Stimulated activated CD4-positive, alpha-beta T cell treated with anti-CD3 and anti-CD28 coated beads, TNF-alpha, amount 100 ng/mL, for 4 hours (primary cell): ENCODE measurements at places on chromosomes 16 and 17.
A peak's percentile ranks its signal among the peaks of the same experiment; 100 is the strongest.

DNA sequence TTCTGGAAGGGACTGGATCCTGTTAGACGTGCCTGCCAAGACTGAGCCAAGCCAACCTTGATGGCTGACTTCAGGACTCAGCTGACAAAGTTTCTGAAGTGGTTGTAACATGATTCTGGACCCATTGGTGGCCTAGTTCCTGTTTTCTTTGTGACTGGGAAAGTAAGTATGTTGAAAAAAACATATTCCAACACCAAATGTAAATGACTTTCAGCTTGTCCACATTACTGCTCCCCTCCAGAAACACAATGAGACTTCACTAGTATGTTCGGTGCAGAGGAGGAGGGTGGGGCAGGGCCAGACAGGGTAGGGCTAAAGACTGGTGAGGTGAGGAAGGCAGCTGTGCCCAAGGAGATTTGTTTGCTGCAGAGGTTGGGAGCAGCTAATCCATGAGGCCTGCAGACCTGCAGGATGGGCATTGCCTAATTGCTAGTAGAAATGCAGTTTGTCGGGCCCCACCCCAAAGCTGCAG, 26.4 kb downstream of the NMT1 start:
- no peak for DNase-seq

- DNase-seq: no peak
These were observed 72.1 kb upstream of the RCVRN start for GRCh38 chr17:9977180-9977575.

GRCh38 chr17:2723505-2723996, 12.0 kb upstream of the CLUH start:
- no peak for DNase-seq

DNA sequence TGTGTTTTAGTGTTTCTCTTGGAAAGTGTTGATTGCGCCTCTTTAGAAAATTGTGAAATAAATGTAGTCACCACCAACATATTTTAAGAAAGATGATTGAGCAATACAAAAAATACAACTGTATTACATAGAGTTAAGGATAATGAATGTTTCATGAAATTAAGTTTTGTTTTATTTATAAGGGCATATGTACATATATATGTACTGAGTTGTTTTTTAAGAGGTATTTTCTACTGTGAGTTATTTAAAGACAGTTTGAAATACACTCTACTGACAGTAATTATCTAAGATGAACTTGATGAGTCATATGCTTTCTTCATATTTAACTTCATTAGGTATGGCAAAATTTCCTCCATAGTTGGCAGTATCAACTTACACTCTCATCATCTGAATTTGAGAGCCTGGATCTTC, 411.7 kb downstream of the HS3ST3B1 start:
- DNase-seq: no peak

DNA sequence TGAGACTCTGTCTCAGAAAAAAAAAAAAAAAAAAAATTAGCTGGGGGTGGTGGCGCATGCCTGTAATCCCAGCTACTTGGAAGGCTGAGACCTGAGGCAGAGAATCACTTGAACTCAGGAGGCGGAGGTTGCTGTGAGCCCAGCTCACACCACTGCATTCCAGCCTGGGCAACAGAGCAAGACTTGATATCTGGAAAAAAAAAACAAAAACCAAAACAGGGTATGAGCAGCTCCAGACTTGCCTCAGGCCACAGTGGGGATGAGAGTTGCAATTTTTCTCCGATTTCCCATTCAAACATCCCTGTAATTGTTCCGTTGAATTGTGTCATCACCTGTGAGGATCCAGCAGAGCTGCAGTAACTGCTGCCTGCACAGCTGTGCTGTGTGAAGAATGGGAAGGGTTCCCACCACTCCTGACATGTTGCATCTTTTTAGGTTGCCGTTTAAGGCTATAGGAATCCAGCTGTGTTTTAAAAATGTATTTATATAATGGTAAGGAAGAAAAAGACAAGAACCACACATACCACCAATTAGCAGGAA, 150.0 kb downstream of the VPS53 start:
- DNase-seq: no peak

DNA sequence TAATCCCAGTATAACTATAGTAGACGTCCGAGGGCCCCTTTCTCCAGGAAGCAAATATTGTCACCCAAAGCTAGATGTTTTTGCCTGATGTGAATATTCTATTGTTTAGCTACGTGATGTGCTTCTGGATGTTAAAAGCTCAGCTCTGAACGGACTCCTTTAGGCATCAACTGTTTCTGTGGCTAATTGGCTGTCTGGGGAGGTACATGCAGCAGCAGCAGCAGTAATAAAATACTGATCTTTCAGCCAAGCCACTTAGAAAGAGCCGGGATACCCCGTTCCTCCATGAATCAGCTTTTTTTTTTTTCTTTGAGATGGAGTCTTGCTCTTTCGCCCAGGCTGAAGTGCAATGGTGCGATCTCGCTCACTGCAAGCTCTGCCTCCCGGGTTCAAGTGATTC, 43.0 kb downstream of the TRARG1 start:
- DNase-seq: no peak

- DNase-seq: no peak
These were observed 110.7 kb upstream of the IRX3 start for GRCh38 chr16:54397190-54397835.

DNA sequence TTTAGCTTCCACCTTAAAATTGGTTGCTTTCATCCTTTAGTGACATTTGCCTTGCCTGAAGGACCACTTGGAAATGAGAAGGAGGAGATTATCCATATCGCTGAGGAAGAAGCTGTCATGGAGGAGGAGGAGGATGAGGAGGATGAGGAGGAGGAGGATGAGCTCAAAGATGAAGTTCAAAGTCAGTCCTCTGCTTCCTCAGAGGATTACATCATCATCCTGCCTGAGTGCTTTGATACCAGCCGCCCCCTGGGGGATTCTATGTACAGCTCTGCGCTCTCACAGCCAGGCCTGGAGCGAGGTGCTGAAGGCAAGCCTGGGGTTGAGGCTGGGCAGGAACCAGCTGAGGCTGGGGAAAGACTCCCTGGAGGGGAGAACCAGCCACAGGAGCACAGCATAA, 11.5 kb upstream of the TMEM106A start:
- no peak for DNase-seq

GRCh38 chr16:85762970-85763369, 12.1 kb upstream of the C16orf74 start:
- DNase-seq: no peak

GRCh38 chr17:11625878-11626277, 27.6 kb downstream of the DNAH9 start:
- DNase-seq: no peak

- no peak for DNase-seq
These were observed 14.6 kb downstream of the SCNN1B start for GRCh38 chr16:23316634-23317265.

DNA sequence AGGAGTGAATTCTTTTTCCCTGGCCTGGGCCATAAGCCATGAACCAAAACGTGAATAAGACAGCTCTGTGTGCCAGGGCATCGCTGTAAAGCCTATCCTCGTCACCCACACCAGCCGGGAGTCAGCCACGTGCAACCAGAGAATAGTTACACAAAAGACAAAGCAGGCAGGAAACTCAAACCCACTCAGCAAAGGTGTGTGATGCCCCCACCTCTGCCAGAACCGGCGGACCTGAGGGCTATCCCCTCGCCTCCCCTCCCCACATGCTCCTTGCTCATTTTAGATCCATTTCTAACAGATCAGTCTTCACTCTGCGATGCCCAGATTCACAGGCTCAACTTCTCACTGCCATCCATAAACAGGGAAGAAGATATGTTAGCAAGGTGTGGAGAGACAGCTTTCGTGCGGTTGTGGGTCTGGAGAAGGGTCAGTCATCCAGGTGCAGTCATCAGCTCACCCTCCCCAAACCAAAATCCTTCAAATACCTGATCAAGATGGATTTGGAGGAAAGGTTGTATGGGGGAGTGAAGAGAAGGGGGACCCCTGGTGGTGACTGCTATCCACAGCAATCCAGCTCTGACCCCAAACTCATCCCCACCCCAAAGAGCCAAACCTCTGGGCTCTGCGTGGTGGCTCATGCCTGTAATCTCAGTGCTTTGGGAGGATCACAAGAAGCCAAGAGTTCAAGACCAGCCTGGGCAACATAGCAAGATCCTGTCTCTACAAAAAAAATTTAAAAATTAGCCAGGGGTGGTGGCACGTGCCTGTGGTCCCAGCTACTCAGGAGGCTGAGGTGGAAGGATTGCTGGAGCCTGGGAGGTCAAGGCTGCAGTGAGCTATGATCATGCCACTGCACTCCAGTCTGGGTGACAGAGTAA, 219.2 kb downstream of the C16orf78 start:
- peak; percentile 8 for DNase-seq

DNA sequence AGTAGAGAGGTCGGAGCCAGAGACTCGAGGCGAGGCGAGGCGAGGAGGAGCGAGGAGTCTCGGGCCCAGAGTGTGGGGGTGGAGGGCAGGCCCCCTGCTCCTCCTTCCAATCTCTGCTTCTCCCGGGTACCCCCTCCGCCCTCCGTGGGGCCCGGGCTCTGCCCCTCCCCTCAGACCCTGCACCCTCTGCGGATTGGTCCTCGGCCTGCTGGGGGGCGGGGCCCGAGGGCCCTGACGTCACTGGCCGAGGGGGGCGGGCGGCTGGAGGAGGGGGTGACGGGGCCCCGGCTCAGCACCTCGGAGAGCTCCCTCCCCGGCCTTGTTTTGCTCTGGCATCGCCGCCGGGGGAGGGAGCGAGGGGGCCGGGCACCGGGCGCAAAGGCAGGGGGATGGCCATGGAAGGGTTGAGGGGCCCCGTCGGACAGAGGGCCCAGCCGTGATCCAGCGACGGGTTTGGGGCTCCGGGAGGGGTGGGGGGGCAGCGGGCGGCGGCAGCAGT, at the start of gene RUNDC3A:
Gene RUNDC3A (plus strand): TSS at position 282 of the 499 bp plus-strand sequence. CDS start 232 bp downstream, outside the sequence.
- peak; percentile 72 for DNase-seq

DNA sequence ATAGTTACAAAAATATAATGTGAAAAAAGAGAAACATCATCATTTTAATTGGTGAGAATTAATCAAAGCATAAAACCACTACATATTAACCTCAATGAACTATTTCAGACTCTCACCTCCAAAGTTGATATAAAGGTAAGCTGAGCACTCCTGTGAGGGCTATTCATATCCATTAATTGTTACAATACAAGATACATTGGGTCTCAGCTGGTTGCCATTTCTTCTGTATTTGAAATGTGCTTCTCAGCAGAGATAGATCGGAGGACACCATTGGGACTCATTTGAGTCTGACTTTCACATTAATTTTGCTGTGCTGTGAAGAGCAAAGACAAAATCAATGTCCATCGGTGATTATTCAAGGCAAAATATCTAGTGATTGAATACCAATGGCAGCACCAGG, 459.5 kb upstream of the GOT2 start:
- no peak for DNase-seq

GRCh38 chr16:74480150-74481029, 59.1 kb upstream of the CLEC18B start:
- DNase-seq: no peak
